ENCODE measurements at places on chromosomes 16 and 17.

GRCh38 chr17:3903051-3903825, 10.4 kb upstream of the CAMKK1 start:
- no peak for DNase-seq

GRCh38 chr16:19380328-19380727, 37.4 kb upstream of the TMC5 start:
- no peak for DNase-seq

DNA sequence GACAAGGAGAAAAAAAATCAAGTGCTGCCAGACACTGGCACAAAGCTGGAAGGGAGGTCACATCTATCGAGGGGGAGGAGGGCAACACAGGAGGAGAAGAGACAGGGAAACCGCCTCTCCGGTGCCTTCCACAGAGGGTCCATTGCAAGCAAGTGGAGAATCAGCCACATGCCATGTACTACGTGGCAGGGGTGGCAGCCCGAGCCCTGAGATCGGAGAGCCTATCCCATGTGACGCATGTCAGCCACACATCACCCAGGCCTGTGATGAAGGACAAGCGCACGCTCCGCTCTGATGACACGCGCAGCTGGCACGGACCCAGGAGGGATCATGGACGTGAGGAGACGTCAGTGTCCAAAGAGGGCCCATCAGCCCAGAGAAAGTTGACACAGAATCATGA, 30.1 kb downstream of the ADCY9 start:
- no peak for DNase-seq

- DNase-seq = peak; percentile 62
Observed at GRCh38 chr16:47037746-47038458, 64.4 kb upstream of the DNAJA2 start.

GRCh38 chr16:11151885-11152629, 103.9 kb downstream of the SOCS1 start:
- DNase-seq = no peak

All from substantia nigra (tissue), 51 donors.